NCI-H1092 treated with DMSO at 0.1 percent for 48 hours (cell line): ENCODE measurements at places on chromosomes 2 and 18.

DNA sequence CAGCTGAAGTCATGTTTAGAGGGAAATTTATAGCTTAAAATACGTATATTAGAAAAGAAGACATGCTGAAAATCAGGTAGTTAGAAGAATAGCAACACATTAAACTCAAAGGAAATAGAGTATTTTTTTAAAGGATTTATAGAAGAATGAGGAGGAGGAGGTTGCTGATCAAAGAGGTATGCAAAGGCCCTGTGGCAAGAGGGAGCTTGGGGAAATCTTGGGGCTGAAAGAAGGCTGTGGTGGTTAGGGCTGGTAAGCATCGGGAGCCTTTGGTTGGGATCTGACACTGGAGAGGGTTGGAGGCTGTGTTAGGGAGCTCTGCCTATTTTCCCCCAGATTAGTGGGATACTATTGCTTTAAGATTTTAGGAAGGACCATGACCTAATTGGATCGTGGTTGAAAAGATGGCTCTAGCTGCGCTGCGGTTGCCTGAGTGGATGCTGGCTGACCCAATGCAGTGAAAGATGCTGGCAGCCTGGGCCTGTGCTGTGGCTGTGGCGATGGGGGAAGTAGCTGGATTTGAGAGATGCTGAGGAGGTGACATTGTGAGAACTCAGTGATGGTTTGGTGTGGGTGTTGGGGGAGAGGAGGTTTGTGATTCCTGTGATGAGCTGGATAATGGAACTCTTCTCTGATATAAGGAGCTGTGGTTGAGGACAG, 11.7 kb downstream of the DGKD start:
- no peak for DNase-seq

DNA sequence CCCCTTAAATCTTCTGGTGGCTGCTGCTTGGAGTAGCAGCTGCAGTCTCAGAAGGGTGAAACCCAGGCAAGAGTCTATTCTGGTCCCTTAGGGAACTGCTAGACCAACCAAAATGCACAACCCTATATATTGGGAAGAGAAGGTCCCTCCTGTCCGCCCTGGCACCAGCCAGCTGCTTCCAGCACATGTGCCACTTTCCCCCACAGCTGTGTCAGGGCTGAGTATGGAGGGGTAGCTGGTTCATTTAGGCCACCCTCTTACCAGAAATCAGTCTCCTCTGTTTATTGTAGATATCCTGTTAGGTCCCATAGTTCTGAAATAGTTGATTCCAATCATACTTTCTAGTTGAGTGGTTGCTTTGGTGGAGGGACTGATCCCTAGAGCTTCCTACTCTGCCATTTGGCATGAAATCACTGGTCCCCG, 68.9 kb downstream of the BIRC6 start:
- DNase-seq, result no peak

DNA sequence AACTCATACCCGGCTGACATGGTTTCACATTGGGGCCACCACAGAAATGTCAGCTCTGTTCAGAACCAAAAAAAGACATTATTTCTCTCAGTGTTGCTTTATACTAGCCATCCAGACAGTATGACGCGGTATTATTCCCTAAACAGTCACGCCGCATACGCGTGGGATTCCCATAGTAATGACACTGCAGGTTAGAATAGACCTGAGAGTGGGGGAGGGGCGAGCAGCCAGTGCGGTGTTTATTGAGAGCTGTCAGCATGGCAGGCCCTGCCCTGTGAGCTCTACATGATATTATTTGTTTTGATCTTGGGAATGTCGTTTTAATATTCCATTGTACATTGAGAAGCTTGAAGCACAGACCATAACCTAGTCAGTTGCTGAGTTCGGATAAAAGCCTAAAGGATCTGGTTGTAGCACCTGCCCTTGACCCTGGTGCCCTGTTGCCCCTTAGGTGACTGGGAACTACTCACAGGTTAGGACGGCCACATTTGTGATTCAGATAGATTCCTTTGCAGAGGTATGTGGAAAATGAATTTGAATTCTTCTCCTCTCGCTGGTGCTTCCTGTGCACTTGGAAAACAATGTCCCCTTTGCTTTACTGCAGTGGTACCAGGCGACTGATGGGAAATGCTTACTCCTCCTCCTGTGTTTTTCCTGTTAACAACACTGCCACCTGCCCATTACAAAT, 150.1 kb downstream of the ARHGAP28 start:
- DNase-seq, result no peak

DNA sequence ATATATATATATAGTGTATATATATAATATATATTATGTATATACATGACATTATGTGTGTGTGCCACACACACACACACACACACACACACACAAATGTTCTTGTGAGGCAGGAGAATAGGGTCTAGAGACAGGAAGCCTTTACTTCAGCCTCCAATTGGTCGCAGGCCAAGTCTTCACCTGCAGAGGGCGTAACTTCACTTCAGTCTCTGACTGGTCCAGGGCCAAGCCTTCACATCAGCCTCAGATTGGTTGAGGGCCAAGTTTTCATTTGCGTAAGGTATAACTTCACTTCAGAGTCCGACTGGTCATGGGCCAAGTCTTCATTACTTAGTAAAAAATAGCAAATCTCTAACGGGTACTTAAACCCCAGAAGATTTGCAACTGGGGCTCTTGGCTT, 13.2 kb upstream of the SS18 start:
- no peak for DNase-seq

DNA sequence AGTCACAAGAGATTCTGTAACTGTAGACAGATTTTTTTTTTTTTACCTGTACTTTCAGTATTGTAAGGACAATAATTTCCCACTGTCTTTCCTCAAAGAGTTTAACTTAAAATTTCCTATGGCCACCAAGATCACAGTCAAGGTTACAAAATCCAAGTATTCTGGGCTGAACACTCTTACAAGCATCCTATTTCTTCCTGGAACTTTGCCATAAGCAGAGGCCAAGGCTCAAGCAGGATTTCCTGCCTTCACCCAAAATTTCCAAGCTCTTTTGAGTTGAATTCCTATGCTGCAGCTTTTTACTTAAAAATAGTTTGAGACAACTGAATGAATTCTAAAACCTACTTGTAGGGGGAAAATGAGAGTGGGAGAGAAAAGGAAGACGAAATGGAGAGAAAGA, 299.4 kb downstream of the ZNF516 start:
- no peak for DNase-seq

DNA sequence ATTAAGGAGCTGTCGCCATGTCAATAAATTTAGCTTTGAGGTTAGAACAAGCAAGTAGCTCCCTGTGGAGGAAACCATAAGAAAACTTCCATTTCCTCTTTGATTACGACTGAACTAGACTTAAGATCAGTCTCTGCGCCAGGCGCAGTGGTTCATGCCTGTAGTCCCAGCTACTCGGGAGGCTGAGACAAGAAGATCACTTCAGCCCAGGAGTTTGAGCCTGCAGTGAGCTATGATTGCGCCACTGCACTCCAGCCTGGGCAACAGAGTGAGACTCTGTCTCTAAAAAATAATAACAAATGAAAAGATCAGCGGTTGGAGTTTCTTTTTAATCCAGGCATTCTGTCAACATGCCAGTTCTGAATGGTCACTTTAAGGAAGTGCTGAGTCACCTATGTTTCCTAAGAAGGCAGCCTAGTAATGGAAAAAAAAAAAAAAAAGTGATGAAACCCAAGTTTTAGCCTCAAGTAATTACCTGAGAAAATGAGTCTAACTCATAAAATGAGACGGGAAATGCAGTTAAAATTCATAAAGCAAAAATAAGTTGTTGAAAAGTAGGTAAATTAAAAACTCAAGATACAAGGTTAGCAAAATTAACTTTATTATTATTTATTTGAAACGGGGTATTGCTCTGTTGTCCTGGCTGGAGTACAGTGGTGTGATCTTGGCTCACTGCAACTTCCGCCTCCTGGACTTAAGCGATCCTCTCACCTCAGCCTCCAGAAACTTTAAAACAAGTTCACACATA, 10.2 kb downstream of the C18orf32 start:
- DNase-seq, result no peak

DNA sequence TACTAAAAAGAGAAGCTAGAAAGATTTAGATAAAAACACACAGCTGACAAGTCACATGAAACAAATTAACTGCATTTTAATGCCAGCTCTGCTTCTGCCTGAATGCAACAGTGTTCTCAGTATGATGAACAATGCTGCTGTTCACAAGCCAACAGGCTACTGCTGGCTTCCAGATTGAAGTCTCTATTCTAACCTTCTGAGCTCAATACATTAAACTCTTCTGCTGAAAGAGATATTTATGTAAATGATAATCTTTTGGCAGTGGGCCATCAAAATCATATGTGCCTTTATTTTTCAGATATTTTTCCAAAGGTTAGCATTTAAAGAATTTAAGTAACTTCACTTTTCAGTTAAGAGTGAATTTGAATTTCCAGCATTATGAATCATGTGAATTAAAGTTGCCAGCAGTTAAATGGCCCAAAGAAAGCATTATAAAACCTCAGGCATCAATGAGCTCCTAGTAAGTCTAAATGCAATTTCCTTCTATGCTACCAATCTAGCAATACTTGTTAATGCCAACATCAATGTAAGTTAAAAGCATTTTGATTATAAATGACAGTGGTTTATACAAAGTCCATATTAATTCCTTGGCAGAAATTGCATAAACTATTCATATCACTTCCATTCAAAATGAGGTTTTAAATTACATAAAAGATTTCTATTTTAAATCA, 72.4 kb downstream of the ID2 start:
- DNase-seq, result no peak

GRCh38 chr18:56389190-56389589, 249.2 kb downstream of the TXNL1 start:
- DNase-seq, result no peak

GRCh38 chr2:222410534-222410933, 13.8 kb upstream of the SGPP2 start:
- no peak for DNase-seq

GRCh38 chr2:56211048-56211447, 27.3 kb downstream of the CCDC85A start:
- no peak for DNase-seq

DNA sequence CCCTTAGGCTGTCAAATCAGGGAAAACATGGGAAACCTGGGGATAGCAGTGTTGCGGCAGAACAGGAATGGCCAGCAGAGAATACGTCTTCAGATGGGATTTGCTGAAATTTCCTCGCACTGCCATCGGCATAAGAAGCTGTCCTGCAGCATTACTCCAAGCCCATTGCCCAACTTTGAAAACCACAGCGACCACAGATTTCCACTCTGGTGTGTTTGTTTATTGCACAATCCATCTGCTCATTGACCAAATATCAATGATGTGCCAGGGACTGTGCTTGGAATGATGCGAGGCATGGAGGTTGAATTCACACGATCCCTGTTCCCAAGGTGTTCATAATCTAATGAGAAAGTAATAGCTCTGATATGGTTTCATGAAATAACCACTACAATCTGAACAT, 383.3 kb upstream of the MYT1L start:
- DNase-seq, result no peak

GRCh38 chr2:186486651-186487647, 889 bp downstream of the ZC3H15 start:
- peak; percentile 5 for DNase-seq
